ENCODE measurements at places on chromosomes 5 and 9. TPM values are rescaled to one million over a fixed set of nuclear protein-coding genes. Genes with fewer than 3 reads are reported as not detected.

ZNF300 gene
- 11.3 TPM for total RNA-seq

- peaks cover 4% of the 10 kb centered on the region for H3K4me1 ChIP-seq
- H3K27ac ChIP-seq = no peak within 1 kb of the TSS
- H3K4me3 ChIP-seq = no peak within 1 kb of the TSS
- H3K27me3 ChIP-seq = peaks cover 9% of the 10 kb centered on the region
These were observed at the start of gene ISL1 for GRCh38 chr5:51383131-51384121. Gene ISL1, plus strand, starts transcription at chr5:51383448. Its CDS starts 224 bp downstream, at chr5:51383672.

SNCB gene
- total RNA-seq = not detected

SLC27A6 gene
- total RNA-seq = 3.4 TPM

RAD23B gene
- 114 TPM for total RNA-seq

Measured in lung (tissue), 17 donors.